GM12878 (cell line): ENCODE measurements at places on chromosomes 7 and 10. TPM values are rescaled to one million over a fixed set of nuclear protein-coding genes. Genes with fewer than 3 reads are reported as not detected.

- H3K4me3 ChIP-seq: no peak overlapping the region
- no peaks in the 10 kb centered on the region for H3K36me3 ChIP-seq
- H3K27me3 ChIP-seq: no peaks in the 10 kb centered on the region
- no peak for DNase-seq
- no peak overlapping the region for H3K27ac ChIP-seq
Measured at GRCh38 chr7:131292141-131292905, 35.4 kb upstream of the MKLN1 start.

DNA sequence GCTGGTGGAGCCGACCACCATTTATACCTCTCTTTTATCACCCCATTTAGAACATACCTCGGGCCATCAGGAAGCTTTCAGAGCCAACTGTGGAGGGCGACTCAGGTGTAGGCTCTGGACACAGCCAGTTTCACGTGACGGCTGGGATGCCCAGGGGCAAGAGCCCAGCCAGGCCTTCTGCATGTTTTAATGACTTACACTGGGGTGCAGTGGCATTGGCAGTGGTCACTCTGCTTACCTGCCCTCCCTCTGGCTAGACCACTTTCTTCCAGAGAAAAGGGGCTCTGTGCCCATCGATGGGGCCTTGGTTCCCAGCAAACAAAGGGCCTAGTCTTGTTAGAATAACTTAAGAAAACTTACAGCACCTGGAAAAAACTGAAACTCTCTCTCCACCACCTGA, 50.0 kb downstream of the PNLIPRP2 start:
- no peak for DNase-seq
- no peaks in the 10 kb centered on the region for H3K36me3 ChIP-seq
- no peak overlapping the region for H3K27ac ChIP-seq
- H3K4me1 ChIP-seq: no peaks in the 10 kb centered on the region
- H3K27me3 ChIP-seq: peaks cover 3% of the 10 kb centered on the region; the same call in 1 of the 2 replicates

DNA sequence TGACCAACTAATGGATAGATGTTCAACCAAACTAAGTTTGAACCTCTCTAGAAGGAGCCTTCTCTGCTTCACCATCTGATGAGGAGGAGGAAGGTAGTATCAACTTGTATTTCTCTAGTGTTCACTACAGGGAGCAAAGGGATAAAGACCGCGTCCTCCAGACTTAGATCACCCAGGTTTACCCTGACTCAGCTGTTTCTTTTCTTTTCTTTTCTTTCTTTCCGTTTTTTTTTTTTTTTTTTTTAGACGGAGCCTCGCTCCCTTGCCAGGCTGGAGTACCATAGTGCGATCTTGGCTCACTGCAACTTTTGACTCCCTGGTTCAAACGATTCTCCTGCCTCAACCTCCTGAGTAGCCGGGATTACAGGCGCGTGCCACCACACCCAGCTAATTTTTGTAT, 59.8 kb downstream of the C10orf105 start:
- H3K4me3 ChIP-seq: no peak overlapping the region
- no peaks in the 10 kb centered on the region; the same call in 1 of the 2 replicates for H3K27me3 ChIP-seq
- no peak for DNase-seq
- no peaks in the 10 kb centered on the region for H3K4me1 ChIP-seq
- no peaks in the 10 kb centered on the region for H3K36me3 ChIP-seq

- no peaks in the 10 kb centered on the region for H3K4me1 ChIP-seq
- H3K4me3 ChIP-seq: peak within 1 kb of the TSS; percentile 92
- DNase-seq: peak; percentile 96
- H3K36me3 ChIP-seq: peaks cover 3% of the 10 kb centered on the region; the same call in 1 of the 2 replicates
- H3K27me3 ChIP-seq: no peaks in the 10 kb centered on the region
Measured at GRCh38 chr10:100912605-100913469, at the start of gene SLF2. TSS of gene SLF2 (plus strand) at chr10:100912963. CDS start at chr10:100913111, 148 bp downstream.

DNA sequence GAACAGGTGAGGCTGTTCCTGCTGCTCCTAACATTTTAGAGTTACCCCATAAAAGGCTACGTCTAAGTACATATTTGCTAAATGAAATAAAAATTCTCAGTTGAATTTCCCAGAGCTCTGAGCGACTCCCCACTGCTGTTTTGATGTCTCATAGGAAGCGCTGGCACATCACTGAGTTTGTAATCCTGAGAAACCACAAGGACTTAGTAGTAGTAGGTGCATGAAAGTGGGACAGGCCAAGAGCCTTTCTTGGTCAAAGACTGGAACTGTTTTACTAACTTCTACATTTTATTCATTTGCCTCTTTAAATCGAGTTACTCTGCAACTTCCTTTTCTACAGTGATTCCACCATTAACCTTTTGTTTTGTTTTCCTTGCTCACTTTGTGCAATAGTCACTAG, 85.9 kb downstream of the XPNPEP1 start:
- no peak for DNase-seq
- no peaks in the 10 kb centered on the region for H3K4me1 ChIP-seq
- no peaks in the 10 kb centered on the region for H3K36me3 ChIP-seq

DNA sequence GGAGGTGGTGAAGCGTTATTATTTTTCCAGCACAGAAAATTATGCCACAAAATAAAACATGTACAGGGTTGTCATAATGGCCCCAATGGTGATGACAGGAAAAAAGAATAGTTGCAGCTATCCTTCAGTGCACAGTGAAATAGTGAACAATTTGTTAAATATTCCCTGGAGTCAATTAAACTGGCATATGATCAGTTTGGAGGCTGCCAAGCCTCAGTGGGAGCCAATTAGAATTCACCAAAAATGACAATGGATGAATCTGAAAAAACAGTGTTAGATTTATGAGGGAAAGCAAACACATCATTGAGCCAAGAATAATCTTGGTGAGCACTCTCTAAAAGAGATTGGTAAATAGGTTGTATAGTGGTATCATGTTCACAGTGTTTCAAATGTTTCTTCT, 146.3 kb downstream of the OTUD1 start:
- no peak for DNase-seq
- no peak overlapping the region for H3K27ac ChIP-seq

- no peak overlapping the region for H3K4me3 ChIP-seq
- H3K27ac ChIP-seq: no peak overlapping the region
- no peak for DNase-seq
- H3K36me3 ChIP-seq: no peaks in the 10 kb centered on the region
Measured at GRCh38 chr7:46155367-46155766, 234.3 kb upstream of the IGFBP3 start.

DNA sequence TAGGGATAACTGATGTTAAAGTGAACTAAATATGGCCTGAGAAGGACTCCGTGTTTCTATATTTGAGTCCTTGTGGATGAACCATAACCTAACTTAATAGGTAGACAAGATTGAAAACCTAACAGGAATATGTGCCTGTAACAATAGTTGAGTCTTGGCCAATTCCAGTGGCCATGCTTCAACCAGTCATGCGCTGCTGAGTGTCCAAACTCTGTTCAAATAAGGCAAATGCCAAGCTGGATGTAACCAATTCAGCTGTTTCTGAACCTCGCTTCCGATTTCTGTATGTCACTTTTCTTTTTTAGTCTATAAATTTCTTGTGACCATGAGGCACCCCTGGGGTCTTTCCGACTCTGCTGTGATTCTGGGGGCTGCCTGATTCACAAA, 608.2 kb downstream of the GALNT17 start:
- DNase-seq: no peak
- no peaks in the 10 kb centered on the region for H3K36me3 ChIP-seq
- H3K4me3 ChIP-seq: no peak overlapping the region
- H3K27me3 ChIP-seq: no peaks in the 10 kb centered on the region
- H3K27ac ChIP-seq: no peak overlapping the region

DNA sequence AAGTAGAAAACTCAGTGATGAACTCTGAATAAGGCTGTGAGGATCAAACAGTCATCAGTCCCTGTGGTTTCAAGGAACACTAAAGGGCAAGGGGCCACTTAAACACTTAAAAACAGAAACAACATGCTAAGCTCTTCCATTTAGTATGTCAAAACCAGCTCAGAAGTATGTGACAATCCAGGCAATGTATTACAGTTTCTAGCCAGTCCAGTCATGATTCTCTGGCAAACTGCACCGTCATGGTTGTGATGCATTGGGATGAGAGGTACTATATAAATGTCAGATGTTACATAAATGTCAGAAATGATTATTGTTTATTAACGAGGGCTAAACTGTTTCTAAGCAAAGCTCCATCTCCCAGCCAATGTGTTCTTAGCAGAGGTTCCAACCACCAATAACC, 4.7 kb upstream of the CREB5 start:
- DNase-seq: no peak
- H3K4me3 ChIP-seq: no peak overlapping the region
- no peaks in the 10 kb centered on the region for H3K36me3 ChIP-seq

- H3K36me3 ChIP-seq: no peaks in the 10 kb centered on the region
- no peaks in the 10 kb centered on the region for H3K4me1 ChIP-seq
- H3K4me3 ChIP-seq: no peak overlapping the region
Measured at GRCh38 chr7:4299431-4299830, 382.7 kb upstream of the FOXK1 start.

- peaks cover 32% of the 10 kb centered on the region for H3K36me3 ChIP-seq
- no peaks in the 10 kb centered on the region for H3K27me3 ChIP-seq
- no peak overlapping the region for H3K4me3 ChIP-seq
- no peak overlapping the region for H3K27ac ChIP-seq
Measured at GRCh38 chr10:5742116-5742515, 57.5 kb downstream of the TASOR2 start.

GRCh38 chr7:5595545-5596045, 172.0 kb upstream of the TNRC18 start:
- H3K36me3 ChIP-seq: peaks cover 6% of the 10 kb centered on the region
- H3K4me3 ChIP-seq: peak overlapping the region; percentile 99
- DNase-seq: no peak
- H3K27ac ChIP-seq: peak overlapping the region; percentile 76
- peaks cover 38% of the 10 kb centered on the region for H3K4me1 ChIP-seq

- H3K36me3 ChIP-seq: no peaks in the 10 kb centered on the region
- no peak overlapping the region for H3K4me3 ChIP-seq
- H3K27me3 ChIP-seq: no peaks in the 10 kb centered on the region
- no peaks in the 10 kb centered on the region for H3K4me1 ChIP-seq
- DNase-seq: no peak
- H3K27ac ChIP-seq: no peak overlapping the region
Measured at GRCh38 chr7:45987521-45988290, 66.6 kb upstream of the IGFBP3 start.

DNA sequence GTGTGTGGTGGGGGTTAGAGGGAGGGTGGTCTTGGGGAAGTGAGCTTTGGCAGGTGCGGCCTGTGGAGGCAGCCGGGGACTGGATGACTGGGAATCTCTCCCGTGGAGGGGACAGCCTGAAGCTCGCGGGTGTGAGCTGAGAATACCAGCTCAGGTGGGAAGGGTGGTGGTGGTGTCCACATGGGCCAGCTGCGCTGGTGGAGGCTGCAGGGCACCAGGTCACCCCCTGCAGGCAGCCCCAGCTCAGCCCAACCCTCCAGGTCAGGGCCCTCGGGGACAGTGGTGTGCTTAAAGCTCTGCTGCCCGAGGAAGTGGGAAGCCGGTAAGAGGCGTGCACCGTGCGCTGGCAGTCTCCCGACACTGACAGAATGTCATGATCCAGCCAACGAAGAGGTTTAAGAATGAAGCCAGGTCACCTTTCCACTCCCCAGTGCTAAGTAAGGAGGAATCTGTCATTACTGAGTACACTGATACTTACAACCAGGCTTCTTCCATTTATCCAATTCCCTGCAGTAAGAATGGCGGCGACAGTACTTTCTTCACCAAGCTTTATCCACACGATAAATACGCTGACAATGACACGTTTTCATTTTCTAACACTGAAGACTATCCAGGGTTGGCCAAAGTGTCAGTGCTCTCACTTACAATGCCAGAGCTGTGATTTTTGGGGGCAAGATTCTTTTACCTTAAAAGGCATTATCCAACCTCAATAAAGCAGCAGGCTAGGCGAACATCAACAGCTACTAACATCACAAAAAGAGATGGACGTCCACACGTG, 20.4 kb downstream of the BRI3 start:
- no peaks in the 10 kb centered on the region for H3K4me1 ChIP-seq
- no peak overlapping the region for H3K27ac ChIP-seq
- peaks cover 17% of the 10 kb centered on the region for H3K36me3 ChIP-seq
- no peaks in the 10 kb centered on the region for H3K27me3 ChIP-seq
- H3K4me3 ChIP-seq: no peak overlapping the region
- no peak for DNase-seq

DNA sequence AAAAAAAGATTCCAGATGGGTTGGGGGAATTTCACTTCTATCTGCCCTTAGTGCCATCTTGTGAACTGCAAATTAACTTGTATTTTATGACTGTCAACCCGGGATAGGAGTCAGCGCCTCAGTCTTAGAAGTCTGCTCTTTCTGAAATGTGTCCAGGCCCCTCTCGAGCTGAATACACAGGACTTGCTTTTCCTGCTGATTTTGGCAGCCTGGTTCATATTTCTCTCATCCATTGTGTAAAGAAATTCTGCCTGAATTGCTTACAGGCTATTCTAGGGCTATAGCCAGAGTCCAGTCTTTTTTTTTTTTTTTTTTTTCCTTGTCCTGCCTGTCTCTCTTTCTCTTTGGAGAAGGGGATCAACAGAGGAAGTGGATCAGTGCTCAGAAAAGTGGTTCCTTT, 24.6 kb downstream of the GATA3 start:
- H3K27me3 ChIP-seq: no peaks in the 10 kb centered on the region
- H3K4me3 ChIP-seq: no peak overlapping the region
- H3K27ac ChIP-seq: no peak overlapping the region
- no peaks in the 10 kb centered on the region for H3K4me1 ChIP-seq
- no peak for DNase-seq

DNA sequence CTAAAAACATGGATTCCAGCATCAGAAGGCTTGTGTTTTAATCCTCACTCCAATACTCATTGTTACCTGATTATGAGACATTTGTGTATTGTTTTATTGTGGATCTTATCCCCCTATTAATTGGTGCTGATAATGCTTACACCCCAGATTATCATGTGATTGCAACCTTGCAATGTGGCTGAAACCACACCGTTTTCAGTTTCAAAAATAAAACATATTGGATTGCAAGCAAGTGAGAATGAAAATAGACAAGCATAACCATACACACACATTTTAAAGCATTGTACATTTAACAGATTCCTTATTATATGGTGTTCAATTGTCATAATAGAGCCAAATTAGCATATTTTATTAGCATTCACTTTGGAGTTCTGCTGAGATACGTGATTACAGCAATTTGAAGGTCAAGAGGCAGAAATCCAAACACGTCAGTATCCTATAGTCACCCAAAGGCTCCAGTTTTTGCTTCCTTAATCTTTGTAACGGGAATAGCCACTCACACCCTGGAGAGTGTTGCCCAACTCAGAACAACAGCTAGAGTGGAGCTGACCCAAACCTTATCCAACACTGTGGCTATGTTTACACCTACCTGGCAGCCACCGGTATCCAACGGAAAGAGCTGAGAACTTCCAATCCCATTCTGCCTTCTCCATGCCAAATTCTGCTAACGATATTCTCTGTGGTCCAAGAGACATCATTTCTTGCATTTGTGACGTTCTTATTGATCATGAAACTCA, 317.1 kb upstream of the KLF6 start:
- H3K4me3 ChIP-seq: no peak overlapping the region
- no peaks in the 10 kb centered on the region for H3K36me3 ChIP-seq
- H3K4me1 ChIP-seq: peaks cover 9% of the 10 kb centered on the region
- H3K27me3 ChIP-seq: no peaks in the 10 kb centered on the region
- H3K27ac ChIP-seq: no peak overlapping the region
- DNase-seq: peak; percentile 12

The MPP7 gene
- polyA plus RNA-seq: 0.14 TPM in 2 replicates

The ASAH2 gene
- 1.1 and 1.5 TPM in 2 replicates for polyA plus RNA-seq

The LIPA gene
- 48.7 and 50.3 TPM in 2 replicates for polyA plus RNA-seq

The CARD11 gene
- polyA plus RNA-seq: 19.3 and 26.1 TPM in 2 replicates

The PLAU gene
- polyA plus RNA-seq: 16.9 and 17.5 TPM in 2 replicates

The ABCB4 gene
- polyA plus RNA-seq: 3.6 and 4.2 TPM in 2 replicates

The ADAP1 gene
- 4.2 and 6.7 TPM in 2 replicates for polyA plus RNA-seq

The NRCAM gene
- 0.87 and 0.92 TPM in 2 replicates for polyA plus RNA-seq

The FKBP14 gene
- polyA plus RNA-seq: 4.1 and 6.0 TPM in 2 replicates

The CDC14C gene
- polyA plus RNA-seq: not detected in 2 replicates
